Stimulated activated CD8-positive, alpha-beta memory T cell treated with anti-CD3 and anti-CD28 coated beads, Interleukin-4, amount 100 ng/mL, for 24 hours (primary cell): ENCODE measurements at places on chromosomes 6 and 20.

- no peak for DNase-seq
Observed at GRCh38 chr6:116254297-116255056, 602 bp upstream of the TSPYL4 start.

DNA sequence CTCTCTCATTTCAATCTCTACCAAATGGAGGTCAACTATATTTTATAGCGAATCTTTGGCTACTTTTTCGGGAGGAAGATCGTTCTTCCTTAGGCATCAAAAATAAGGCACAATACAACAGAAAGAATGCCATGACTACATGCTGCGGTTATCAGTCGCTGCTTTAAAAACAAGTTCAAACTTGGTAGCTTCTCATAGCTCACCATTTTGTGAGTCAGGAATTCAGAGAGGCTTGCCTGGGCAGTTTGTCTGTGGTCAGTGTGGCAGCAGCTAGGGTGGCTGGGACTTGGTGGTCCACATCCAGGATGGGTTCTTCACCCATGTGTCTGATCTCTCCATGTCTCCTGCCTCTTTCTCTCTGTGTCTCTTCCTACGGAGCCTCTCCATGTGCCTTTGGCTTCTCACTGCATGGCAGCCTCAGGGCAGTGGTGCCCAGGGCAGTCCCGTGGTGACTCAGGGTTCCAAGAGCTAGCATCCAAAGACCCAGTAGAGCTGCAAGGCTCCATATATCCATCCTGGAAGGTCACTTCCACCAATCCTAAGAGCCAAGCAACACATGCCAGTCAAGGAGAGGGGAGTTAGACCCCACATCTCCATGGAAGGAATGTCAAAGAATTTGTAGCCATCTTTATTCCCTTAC, 10.4 kb downstream of the SCML4 start:
- no peak for DNase-seq

- DNase-seq = no peak
Observed at GRCh38 chr6:43020847-43021246, 576 bp upstream of the RRP36 start.

DNA sequence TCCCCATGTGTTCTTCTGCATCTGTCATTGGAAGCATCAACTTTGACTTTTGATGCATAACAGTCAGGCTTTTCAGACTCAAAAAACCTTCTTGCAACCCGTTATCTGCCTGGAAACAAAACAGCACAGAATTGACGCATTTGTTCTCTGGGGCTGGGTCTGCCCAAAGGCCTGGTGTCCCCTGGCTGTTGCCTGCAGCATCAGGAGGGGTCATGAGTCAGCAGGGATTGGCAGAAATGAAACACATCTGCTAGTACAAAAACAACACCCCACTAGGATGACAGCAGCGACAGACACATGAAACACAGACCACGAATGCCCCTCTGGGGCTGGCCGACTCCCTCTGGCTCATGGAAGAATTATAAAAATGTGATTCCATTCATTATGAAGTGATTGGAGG, 157.6 kb upstream of the INSM1 start:
- no peak for DNase-seq

GRCh38 chr6:157121897-157122296, 201.4 kb downstream of the TMEM242 start:
- DNase-seq = no peak

- DNase-seq = no peak
Observed at GRCh38 chr20:1663917-1664316, 6.3 kb upstream of the SIRPG start.

DNA sequence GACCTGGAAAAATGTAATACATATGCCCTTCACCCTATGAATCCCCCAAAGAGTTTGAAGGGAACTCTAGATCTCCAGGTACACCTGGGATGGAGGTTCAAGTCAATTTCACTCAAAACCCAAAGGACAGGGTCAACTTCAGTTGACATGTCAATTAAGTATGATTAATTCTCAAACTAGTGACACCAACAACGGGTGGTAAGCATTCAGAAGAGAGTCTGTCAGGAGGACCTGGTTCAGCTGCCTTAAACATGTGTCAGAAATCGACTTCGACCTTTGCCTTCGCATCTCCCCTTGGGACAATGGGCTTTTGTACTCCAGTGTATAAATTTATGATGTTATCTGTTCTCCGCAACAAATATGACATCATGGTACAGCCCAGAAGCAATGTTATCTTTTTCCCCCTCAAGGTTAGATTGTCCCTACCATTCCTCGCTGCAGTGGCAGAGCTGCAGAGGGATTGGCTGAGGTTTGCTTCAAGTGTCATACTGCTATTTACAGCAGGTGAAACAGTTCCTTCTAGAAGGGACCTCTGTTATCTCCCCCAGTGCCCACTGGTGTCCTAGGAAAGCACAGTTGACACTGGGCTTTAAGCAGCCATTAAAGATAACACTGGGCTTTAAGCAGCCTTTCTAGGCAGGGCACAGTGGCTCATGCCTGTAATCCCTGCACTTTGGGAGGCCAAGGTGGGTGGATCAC, 94.7 kb upstream of the SNX9 start:
- DNase-seq = no peak

DNA sequence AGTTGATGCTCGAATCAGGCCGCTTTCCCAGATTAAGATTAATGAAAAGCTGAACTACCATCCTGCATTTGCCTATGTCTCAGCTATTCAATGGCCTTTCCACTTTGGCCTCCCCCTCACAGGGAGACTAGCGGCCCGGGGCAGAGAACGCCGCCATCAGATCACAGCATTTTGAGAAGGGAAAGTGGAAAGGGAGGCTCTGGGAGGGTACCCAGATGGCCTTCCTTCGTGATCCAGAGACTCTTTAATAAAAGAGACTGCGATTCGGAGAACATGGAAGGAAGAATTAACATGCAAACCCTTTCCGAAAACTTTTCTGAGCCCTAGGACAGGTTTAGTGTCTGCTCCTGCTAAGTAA, 533 bp downstream of the MRPS18A start:
- DNase-seq = no peak

- no peak for DNase-seq
Observed at GRCh38 chr6:125524356-125524755, 222.6 kb upstream of the HDDC2 start.

- no peak for DNase-seq
Observed at GRCh38 chr6:75368151-75368779, 83.7 kb upstream of the TMEM30A start.

- no peak for DNase-seq
Observed at GRCh38 chr6:152954443-152954842, 28.4 kb downstream of the FBXO5 start.

- no peak for DNase-seq
Observed at GRCh38 chr6:100704961-100705360, 176.2 kb downstream of the ASCC3 start.

GRCh38 chr6:166712286-166713228, 85.5 kb upstream of the RPS6KA2 start:
- DNase-seq = no peak

- no peak for DNase-seq
Observed at GRCh38 chr6:149855741-149856140, 8.4 kb downstream of the LRP11 start.

- no peak for DNase-seq
Observed at GRCh38 chr20:44129911-44130718, 56.9 kb downstream of the JPH2 start.

DNA sequence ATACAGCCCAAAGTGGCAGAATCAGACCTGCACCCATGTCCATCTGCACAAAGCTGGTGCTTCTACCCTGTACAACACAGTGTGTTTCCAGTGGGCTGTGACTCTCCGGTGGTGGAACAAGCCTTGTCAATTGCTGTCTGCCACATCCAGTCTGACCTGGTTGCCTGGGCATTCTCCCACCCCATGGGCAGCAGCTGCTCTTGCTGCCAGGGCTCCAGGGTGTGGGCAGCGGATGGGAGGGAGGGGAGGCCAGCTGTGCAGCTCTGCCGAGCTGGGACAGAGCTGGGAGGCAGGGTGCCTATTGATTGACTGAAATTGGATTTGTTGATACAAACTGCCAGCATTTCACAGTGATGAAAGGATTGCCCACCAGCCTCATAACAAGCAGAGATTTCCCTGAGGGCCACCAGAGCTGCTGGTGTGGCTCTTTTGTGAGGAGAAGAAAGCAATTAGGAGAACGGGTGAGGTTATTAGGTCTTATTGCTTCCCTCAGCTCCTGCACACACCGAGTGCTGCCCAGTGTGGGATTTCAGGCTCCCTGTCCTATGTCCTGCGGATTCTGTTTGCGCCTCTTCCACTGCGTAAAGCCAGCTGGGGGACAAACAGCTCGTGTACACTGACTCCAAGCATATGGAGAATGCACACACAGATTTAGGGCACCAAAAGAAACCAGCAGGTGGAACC, 150.8 kb downstream of the NRN1 start:
- no peak for DNase-seq

- no peak for DNase-seq
Observed at GRCh38 chr20:63624486-63624885, 2.4 kb downstream of the GMEB2 start.

DNA sequence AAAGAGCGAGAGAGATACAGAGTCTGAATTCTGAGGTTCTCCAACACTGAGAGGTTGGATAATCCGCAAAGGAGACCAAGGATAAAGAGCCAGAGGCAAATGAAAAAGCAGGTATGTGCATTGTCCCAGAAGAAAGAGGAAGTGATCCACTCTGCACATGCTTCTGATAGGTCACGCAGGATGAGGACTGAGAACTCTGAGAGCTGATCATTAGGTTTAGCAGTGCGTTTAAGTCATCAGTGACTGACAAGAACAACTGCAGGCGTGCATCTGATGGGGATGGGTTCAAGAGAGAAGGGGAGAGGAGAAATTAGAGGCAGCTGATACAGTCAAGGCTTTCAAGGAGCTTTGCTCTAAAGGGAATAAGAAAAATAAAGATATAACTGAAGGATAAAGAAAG, 301.2 kb upstream of the SGK1 start:
- no peak for DNase-seq

- no peak for DNase-seq
Observed at GRCh38 chr20:6269168-6269873, 146.5 kb upstream of the FERMT1 start.

GRCh38 chr6:41723530-41724227, 11.7 kb downstream of the TFEB start:
- DNase-seq = no peak

- DNase-seq = no peak
Observed at GRCh38 chr6:34888514-34888856, 570 bp upstream of the ANKS1A start.

- DNase-seq = no peak
Observed at GRCh38 chr6:21915707-21916260, 322.2 kb downstream of the SOX4 start.

DNA sequence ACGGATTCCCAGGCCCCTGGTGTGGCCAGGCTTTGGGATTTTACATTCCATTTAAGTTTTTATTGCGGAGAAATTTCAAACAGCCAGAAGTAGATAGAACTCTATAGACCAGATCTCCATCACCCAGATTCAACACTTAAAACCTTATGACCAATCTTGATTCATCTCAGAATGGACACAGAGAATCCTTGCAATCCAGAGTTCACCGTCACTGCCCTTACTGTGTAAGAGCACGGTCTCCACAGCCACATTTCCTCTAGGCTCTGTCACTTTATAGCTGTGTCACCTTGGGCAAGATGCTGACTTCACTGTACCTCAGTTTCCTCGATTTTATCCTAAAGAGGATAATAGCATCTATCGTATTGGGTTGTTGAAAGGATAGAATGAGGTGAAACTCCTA, 979 bp downstream of the ZNF133 start:
- no peak for DNase-seq

- no peak for DNase-seq
Observed at GRCh38 chr20:32155017-32155981, 45.8 kb downstream of the TM9SF4 start.

- no peak for DNase-seq
Observed at GRCh38 chr6:106206905-106207304, 118.7 kb downstream of the ATG5 start.

- DNase-seq = no peak
Observed at GRCh38 chr6:87308970-87309369, 13.4 kb upstream of the SMIM8 start.

- no peak for DNase-seq
Observed at GRCh38 chr6:135085700-135086413, 31.2 kb upstream of the HBS1L start.

- DNase-seq = no peak
Observed at GRCh38 chr6:37868447-37868825, 48.9 kb downstream of the ZFAND3 start.

GRCh38 chr20:2368621-2369020, 12.1 kb upstream of the TGM6 start:
- no peak for DNase-seq

DNA sequence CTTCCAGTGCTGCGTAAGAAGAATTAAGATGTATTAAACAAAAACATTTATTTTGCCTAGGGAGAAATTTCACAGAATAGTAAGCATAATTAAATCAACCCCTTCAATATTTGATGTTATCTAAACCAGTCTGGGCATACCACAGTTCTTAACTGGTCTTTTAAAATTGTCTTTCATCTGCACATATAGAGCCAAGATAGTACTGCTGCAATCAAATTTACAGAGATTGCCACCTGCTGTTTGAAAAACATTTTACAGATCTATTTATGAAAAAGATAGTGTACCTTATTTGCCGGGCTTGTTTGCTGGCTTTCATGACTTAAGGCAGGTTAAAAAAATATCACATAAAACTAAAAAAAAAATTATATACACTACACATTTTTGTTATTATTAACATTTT, 323.2 kb downstream of the ADGRB3 start:
- DNase-seq = no peak

DNA sequence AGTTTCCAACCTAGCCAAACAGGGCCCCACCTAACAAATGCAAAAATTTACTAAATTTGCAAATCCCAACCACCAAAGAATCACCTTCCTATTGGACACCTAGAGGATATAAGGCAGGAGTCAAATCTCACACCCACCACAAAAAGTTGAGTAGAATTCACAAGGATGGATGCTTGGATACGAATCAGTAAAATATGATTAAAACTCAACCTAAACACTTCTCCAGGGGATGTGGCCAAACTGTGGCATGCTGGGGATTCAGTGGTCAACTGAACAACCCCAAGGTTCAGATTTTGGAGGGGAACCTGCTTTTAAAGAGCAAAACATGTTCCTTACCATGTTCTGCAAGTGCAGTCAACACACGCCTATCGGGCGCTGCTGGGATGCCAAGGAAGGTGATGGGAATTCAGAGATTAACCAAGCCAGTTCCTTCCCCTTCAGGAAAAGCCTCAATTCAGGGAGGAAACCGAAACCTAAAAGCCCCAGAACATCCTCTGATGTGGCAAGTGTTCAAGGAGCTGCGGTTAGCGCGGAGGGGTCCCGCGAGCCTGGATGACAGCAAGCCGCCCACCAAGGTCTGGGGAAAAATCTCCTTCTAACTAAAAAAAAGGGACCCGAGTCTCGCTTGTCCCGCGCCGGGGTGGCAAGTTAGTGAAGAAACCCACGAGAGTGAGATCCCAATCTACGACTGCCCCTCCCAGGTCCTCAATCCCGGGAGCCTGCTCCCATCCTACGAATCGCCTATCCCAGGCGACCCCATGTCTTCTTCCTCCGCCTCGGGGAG, 902 bp downstream of the SAMHD1 start:
- DNase-seq = no peak

GRCh38 chr6:167146135-167146534, 11.6 kb downstream of the GPR31 start:
- no peak for DNase-seq

- no peak for DNase-seq
Observed at GRCh38 chr20:56730996-56731395, 101.9 kb downstream of the TFAP2C start.

GRCh38 chr6:75884822-75885221, 135.8 kb downstream of the MYO6 start:
- no peak for DNase-seq

- DNase-seq = no peak
Observed at GRCh38 chr6:120786682-120787081, 547.6 kb downstream of the TBC1D32 start.

- DNase-seq = no peak
Observed at GRCh38 chr20:12976720-12977309, 32.0 kb upstream of the SPTLC3 start.
